ENCODE measurements at places on chromosomes 7 and 10.

DNA sequence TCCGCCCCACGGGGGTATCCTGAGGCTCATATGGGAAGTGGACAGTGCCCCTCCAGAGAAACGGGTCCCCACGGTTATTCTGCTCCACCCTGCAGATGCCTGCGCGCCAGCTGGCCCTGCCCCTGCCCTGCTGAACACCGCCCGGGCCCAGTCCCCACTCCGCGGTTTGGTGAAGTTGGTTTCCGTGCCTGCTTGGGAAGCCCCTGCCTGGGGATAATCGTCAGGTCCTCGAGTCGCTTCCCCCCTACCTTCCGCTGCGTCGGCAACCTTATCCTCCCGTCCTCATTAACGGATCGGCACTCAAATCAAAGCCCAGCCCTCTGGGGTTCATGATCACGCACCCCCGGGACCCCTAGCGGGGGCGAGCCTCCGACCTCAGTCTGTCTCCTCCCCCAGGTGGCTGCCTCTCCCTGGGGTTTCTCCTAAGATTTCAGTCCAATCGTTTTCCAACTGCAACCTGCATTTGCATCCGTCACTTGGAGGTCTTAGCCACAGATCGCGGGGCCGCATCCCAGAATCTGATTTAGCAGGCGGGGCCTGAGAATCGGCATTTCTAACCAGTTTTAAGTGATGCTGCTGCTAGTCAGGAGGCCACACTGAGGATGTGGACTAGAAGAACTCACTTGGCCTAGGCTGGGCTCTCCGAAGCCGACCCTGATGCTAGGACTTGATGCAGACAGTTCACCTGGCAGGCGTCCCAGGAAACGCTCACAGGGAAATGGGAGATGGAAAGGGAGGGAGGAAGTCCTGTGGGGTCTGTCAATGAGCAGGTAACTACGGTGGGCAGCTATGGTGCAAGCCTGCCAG, 27.6 kb downstream of the WDR86 start:
- no peak for ATAC-seq

DNA sequence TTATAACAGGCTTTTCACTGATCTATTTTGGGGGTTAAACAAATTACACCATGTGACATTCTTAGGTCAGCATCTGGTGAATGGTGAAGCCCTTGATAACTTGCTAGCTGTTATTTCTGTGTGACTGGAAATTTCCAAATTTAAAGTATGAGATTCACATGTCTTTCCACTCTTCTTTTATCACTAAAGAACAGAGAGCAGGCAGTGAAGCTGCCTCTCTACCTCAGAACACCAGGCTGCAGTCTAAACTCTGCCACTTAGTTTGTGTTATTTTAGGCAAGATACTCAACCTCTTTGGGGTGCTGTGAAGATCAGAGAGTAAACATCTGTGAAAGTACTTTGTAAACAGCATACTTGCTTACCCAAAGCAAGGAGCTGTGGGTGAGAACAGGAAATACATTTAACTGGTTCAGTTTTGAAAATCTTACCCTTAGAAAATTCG, 15.5 kb upstream of the SP4 start:
- ATAC-seq = no peak

- ATAC-seq = no peak
Measured at GRCh38 chr10:27019827-27020226, 80.5 kb downstream of the ANKRD26 start.

- ATAC-seq = no peak
Measured at GRCh38 chr7:135100856-135101255, 47.0 kb upstream of the TMEM140 start.

- no peak for ATAC-seq
Measured at GRCh38 chr10:46545861-46546590, 10.4 kb downstream of the GPRIN2 start.

- ATAC-seq = no peak
Measured at GRCh38 chr10:31932838-31933237, 4.2 kb upstream of the ARHGAP12 start.

GRCh38 chr7:128915271-128915819, 4.8 kb upstream of the KCP start:
- ATAC-seq = no peak

DNA sequence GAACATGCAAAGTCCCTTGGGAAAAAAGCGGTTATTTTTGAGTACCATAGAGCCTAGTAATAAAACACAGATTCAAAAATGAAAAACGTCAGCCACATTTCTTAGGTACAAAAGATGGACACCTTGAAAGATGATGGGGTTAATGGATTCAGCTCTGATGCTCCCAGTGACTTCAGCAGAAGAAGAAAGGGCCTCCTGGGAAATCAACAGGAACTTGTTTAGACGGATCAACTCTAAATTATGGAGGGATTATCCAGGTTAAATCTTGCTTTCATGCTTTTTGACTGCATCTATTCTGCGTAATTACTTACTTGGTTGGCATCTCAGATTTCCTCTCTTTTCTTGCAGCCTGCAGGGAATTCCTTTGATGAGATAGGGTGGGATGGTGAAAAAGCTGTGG, 82.5 kb downstream of the TMEM178B start:
- ATAC-seq = peak; percentile 12

DNA sequence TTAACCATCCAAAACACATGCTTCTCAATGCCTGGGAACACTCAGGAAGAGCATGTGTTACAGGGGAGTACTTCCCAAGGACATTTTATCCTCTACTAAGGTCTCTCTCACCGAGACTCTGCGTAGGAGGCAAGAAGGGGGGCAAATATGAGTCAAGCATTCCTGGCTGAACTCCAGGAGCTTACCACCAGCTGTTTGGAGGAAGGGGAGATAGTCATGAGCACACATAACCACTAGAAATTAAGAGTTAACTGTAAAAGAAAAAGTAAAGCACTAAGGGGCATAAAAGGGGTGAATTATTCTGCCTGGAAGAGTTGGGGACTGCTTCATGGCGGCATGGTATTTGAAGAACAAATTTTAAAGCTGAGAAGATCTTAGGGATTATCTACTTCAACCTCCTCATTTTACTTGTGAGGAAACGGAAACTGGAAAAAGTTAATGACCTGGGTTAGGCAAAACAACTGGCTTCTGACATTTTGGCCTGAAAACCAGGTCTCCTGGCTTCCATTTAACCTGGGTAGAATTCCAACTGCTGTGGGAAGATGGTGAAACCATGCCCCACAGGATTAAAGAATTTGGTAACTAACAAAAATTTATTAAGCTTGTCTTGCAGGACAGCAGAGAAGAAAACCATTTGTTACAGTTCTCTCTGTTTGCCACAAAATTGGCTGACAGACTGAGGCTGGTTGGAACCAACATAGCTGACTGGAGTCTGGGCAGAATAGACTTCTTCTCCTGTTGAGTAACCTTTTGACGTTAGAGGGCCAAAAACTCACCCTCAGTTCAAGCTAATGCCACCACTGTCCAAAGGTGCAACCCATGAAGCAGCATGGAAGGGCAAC, 85.5 kb downstream of the SLC25A13 start:
- ATAC-seq = no peak

GRCh38 chr7:107559864-107560263, 3.9 kb downstream of the COG5 start:
- no peak for ATAC-seq

DNA sequence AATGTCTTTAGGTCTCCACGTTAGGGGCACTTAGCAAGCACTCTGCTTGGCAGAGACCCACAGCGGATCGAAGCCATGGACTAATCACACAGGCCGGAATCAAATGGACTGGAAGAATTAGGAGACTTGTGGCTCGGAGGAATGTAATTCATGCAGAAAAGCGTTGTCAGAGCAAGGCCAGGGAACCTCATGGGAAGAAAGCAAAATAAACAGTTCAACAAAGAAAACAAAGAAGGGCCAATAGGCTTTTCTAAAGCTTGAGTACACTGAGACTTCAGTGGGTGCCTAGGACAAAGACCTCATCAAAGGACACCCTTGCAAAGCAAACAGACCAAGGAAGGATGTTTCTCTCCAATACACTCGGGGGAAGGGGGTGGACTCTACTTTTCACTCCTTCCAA, 171.1 kb downstream of the GLI3 start:
- ATAC-seq = no peak

DNA sequence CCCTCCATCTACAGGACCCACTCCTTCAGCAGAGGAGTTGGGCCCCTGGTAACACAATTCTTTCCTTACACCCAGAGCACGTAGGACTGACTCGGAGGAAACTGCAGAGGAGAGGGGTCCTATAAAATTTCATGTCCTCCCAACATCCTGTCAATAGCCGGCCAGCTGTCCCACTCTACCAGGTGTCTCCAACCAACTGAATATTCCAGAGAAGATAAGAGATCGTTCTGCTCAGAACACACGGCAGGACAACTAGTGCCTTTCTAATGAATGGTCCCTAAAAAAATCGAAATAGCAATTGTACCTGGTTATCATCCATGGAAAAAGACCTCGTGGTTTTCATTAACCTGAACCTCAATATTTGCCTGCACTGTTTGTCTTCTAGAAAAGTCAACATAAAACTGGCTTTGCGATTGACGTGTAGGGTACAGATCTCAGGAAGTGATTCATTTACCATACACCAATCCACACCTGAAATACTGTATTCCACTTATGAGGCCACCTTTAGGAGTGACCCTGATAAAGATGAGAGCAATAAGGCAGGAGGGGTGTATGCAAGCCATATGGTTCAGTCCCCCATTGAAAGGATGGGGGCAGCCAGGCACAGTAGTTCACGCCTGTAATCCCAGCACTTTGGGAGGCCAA, 111.7 kb downstream of the PARP12 start:
- no peak for ATAC-seq

DNA sequence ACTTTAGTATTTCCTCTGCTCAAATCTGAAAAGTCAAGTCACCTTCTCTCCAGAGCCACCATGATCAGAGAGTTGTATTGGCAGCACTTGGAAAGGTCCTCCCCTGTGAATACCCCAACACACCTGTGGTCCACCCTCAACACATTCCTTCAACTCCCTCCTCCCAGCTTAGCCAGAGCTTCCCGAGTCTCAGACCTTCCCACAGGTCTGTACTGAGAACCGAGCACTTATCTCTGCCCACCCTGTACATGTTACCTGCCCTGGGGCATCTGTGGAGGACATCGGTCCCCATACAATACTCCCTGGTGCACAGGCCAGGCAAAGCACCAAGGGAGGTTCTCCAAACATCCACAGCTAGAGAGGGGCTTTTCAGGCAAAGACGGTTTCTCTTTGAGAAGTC, 30.6 kb downstream of the SORBS1 start:
- ATAC-seq = no peak

DNA sequence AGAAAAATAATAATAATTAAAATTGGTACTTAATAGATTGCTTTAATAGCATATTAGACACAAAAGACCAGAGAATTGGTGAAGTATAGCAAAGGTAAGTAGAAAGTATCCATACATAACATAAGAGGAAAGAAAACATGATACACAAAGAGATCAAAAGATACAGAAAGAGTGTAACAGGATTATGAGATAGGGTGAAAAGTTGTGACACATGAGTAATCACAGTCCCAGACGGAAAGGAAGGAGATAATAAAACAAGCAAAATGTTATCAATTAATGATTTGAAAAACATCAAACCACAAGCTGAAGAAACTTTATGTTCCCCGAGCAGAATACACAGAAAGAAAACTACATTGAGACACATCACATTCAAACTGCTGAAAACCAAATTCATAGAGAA, 10.5 kb downstream of the TCAF1 start:
- ATAC-seq = no peak

GRCh38 chr10:100993986-100994708, 5.5 kb upstream of the LZTS2 start:
- no peak for ATAC-seq

GRCh38 chr10:4824791-4825310, 1.2 kb upstream of the AKR1E2 start:
- no peak for ATAC-seq

GRCh38 chr10:104138131-104138530, 16.2 kb downstream of the SFR1 start:
- no peak for ATAC-seq

DNA sequence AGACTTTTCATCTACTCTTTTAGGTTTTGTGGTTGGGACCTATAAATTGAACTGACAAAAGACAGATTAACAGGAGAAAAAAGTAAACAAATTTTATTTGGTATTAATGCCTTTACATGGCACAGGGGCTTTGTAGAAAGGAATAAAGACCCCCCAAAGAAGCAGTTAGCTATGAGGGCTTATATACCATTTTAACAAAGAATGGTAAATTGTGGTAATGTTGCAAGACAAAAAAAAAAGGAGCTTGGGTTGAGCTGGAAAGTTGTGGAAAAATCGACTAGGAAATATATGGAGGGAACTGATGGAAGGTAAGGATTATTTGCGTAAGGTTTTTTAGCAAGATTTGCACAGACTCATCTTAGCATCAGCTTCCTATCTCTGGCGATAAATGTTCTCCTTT, 84.6 kb downstream of the JCAD start:
- ATAC-seq = no peak

- ATAC-seq = no peak
Measured at GRCh38 chr7:53904355-53904754, 637.8 kb upstream of the VSTM2A start.

Measured in motor neuron (in vitro differentiated cells).